ENCODE measurements at places on chromosomes 11 and 22.

DNA sequence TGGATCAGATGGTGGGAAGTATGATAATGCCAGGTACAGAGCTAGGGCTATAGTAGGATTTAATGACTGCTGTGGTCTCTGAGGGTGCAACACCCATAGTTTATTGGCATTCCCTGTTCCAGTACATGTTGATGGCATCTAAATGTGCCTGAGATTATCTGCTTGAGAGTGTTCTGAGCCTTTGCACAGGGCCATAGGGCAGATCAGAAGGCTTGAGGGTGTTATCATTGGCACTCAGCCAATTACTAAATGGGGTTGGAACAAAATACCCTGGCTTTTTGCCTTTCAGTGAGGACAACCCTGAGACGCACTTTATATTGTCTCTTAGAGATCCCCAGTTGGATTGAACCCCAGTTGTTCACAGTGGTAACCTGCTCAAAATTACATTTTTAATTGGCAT is 6.7 kb downstream of the SLC5A12 start:
- DNase-seq: no peak

GRCh38 chr11:127470306-127470884 is 469.8 kb upstream of the KIRREL3 start:
- DNase-seq: no peak

DNA sequence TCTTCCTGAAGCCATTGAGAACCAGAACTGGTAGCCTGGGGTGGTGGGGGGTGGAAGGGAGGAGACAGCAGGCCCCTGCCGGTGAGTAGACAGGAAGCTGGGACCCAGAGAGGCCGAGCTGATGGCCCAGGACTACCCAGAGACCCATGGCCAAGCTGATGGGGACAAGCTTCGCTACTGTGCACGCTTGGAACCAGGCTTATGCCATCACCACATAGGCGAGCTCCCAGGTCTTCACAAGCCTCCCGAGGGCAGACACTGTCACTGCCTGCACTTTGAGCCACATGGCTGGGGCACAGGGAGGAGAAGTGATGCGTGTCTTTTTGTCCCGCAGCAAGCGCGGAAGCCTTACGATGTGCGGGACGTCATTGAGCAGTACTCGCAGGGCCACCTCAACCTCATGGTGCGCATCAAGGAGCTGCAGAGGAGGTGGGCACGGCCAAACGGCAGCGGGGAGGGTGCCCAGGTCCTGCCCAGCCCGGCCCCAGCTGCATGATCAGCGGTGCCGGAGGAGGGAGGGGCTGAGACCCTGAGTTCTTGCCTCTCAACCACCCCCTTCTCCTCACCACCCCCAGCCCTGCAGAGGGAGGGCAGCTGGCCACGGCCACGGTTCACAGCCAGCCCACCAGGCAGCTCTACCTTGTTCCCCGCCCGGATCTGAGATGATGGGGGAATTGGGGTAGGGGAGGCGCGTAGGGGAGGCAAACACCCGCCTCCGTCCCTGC is 76.0 kb upstream of the KCNQ1OT1 start:
- DNase-seq: no peak

DNA sequence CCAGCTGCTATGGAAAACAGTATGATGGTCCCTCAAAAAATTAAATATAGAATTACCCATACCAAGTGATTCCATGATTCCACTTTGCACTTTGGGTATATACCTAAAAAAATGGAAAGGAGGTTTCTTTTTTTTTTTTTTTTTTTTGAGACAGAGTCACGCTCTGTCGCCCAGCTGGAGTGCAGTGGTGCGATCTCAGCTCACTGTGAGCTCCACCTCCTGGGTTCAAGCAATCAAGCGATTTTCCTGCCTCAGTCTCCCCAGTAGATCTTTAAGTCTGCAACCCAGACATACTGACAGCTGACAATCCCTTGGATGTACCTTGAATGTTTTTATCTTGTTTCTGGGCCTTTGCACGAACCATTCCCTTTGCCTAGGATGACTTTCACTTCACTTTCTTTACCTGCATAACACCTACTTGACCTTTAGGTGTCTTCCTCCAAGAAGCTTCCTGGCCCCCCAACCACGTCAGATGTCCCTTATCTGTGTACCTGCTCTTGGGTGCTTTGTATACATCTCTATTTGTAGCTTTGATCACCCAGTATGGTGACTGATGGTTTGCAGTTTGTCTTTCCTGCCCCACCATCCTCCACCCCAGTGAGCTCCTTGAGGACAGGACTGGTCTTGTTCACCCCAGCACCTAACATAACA is 11.6 kb downstream of the UCP3 start:
- no peak for DNase-seq

GRCh38 chr11:13118194-13118593 is 109.1 kb downstream of the RASSF10 start:
- no peak for DNase-seq

- DNase-seq: no peak
Measured at GRCh38 chr11:93904716-93905115, 54.3 kb upstream of the VSTM5 start.

DNA sequence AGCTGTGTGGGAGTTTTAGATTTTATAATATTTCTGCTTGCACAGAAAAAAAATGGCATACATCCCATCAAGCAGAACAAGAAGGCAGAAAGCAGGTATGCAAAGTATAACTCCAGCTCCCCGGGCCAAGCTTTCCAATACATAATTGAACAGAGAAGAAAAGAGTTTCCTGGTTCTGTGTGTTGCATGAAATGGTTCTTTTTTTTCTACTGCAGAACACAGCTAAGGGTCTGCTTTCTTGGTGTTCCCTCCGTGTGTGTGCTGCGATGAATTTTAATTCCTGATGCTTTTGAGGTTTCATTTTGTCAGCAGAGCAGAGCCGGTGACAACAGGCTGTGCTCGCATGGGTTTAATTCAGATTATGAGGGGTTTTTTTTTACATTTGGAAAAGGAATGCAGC is 70.7 kb upstream of the TTC12 start:
- no peak for DNase-seq

- peak; percentile 55 for DNase-seq
Measured at GRCh38 chr11:94769880-94770279, 1.7 kb downstream of the AMOTL1 start.

DNA sequence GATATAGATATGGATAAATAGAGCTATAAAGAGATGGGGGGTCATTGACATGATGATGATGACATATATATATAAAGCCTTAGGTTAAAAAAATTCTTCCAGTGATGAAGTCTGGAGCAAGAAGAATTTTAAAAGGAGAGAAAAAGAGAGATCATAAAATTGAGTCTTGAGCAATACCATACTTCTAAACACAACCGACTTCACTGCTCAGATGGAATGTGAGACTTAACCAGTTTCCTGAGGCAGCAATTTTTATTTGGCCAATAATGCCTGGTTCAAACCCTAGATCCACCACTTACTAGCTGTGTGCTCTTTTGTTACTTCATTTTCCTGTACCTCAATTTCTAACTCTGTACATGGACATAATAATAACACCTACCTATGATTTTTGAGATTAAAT is 229.5 kb downstream of the TTC28 start:
- DNase-seq: no peak

DNA sequence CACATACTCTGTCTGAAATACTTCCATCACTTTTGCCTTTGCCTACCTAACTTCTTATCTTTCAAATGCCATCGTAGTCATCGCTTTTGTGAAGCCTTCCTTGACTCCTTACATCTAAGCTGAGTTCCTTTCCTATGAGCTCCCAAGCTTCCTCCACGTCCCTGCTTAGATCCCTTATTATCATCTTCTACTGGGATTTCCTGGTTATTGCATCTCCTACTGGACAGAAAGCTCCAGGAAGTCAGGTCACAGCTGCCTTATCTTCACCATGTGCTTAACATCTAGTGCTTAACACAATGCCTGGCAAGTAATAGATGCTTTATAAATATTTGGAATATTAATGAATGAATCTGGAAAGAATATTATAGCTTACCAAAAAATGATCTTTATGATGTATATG is 5.9 kb downstream of the YPEL4 start:
- no peak for DNase-seq

DNA sequence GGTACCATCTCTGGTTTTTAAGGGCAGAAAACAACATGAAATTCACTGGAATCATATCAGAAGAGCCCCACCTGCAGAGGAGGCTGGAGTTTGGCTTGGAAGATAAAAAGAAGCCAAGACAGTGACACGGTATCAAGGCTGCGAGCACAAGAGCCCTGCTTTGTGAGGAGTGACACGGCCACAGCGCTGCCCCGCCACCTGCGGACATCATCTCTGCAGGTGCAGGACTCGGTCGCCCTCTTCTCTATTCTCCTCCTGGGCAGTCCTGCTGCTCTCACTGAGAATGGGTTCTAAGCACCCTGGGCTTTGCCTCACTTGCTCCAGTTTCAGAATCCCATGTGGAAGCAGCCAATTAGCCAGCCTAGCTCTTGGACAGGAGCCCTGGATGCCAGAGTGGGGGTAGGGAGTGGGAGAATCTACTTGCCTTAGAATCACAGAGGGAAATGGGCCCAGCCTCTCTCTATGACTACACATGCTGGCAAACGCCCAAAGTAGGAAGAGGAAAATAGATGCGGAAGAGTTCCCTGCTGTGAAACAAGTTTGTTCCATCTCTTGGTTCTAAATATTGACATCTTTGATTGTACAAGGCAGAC is 17.1 kb downstream of the APOL4 start:
- DNase-seq: no peak

DNA sequence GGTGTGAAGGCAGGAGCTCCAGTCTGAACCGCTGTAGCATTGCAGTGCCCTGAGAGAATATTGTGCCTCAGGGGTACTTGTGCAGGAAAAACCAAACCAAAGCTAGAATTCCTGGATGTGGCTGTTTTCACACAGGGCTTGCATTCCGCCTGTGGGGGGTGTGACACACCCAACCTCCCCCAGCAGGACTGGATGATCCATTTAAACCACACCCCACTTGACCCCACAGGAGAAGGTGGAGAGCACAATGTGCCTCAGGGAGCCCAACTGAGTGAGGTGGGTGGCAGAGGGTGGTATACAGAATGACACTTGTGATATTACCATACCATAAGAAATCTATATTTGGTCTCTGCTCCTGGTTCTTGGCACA is 66.9 kb upstream of the SLC22A12 start:
- no peak for DNase-seq

DNA sequence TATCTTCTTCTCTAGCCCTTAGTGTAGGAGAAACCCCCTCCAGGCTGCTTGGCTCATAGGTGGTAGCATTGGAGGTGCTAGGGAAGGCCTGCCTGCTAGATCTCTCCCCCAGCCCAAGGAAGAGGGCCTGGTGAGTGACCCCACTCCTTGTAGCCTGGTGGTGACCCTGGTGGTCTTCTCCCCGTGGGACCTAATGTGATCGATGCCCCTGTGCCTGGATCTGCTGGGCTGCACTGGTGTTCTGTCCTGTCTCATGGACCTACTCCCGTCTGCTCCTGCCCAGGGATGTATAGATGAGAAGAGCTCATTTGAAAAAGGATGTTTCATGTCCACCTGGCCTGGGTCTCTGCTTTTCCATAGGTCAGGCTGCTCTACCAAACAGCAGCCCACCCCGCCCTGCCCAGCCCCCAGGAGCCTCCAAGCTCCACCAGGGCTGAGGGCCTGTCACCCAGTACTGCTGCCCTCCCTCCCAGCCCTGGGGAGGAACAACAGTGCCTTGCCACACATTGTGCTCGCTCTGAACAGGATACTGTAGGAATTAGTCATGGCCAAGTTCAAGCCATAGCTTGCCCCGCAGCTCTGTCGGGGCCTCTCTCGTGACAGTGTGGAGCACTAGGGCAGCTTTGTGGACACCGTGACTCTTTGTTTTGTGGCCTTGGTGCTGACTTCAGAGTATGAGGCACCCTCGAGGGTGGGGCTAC is 19.7 kb downstream of the SLC37A2 start:
- DNase-seq: no peak

GRCh38 chr11:32939046-32939445 is 46.4 kb downstream of the QSER1 start:
- DNase-seq: no peak

GRCh38 chr11:118437208-118438125 is 1.2 kb downstream of the KMT2A start:
- DNase-seq: peak; percentile 74

GRCh38 chr11:128261011-128261421 is 326.3 kb downstream of the ETS1 start:
- DNase-seq: no peak

- DNase-seq: no peak
Measured at GRCh38 chr11:68990995-68991780, 10.4 kb upstream of the MRGPRD start.

Measured in femur (tissue), 1 donor.